ENCODE measurements at places on chromosomes 7 and 10.

GRCh38 chr7:98133621-98134303, 27.1 kb downstream of the LMTK2 start:
- no peak for DNase-seq

GRCh38 chr7:26437003-26437532, 145.4 kb downstream of the SNX10 start:
- no peak for DNase-seq

DNA sequence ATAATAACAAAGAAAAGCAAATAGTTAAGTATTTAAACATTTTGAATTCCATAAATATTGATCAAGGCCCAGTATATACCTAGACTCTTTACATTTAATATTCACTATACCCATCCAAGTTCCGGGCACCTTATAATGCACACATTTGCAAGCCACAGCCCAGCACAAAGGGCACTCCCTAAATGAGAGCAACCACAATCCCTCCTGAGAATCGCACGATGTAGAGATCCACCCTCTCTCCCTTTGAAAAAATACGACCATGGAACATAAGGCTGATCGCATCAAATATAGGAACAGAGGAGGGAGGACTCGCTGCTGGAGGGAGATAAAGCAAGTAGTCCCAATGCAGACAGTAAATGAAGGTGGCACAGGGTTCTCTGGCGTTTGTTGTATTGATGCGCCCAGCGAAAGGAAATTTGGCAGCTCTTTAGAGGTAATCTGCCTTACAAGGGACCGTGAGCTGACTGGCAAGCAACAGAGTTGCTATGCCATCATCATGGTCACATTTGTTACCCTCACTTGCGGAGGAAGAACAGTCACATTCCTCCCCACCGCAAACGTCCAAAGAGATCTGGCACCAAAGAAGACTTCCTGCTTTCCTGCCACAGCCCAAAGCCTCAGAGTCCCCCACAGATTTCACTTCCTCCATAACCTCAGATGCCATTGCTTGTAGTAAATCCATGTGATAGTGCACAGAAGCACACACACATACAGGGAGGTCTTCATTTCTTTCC, 16.1 kb upstream of the TAS2R40 start:
- no peak for DNase-seq

DNA sequence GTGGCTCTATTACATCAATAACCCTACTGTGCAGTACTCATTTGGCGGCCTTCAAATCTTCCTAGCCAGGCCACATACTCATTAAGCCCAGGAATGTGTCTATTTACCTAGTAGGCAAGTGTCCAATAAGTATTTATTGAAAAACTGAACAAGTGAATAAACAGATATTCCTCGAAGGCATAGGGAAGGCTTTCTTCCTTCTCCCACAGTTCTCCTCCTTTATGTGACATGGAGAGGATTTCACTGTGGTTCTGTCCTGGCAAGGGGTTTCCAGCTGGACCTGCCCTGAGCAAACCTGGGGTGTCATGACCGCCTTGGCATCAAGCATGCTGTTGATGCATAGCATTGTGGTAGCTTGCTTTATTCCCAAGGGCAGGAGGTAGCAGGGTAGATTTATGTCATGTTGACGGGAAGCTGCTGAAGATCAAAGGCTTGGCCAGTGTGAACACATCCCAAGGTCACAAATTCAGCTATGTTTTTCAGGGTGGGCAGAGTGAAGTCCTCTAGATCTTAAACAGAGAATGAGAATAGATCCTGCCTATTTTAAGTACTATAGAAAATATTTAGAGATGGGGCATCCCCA, 195.1 kb downstream of the INHBA start:
- no peak for DNase-seq

GRCh38 chr10:34655286-34656170, 159.6 kb downstream of the PARD3 start:
- DNase-seq = peak; percentile 51

- DNase-seq = no peak
These were observed 356.9 kb downstream of the ARL4A start for GRCh38 chr7:13044309-13044708.

- DNase-seq = no peak
These were observed 9.3 kb upstream of the GALNTL5 start for GRCh38 chr7:151946932-151947331.

GRCh38 chr7:69395061-69395714, 203.1 kb upstream of the AUTS2 start:
- no peak for DNase-seq

DNA sequence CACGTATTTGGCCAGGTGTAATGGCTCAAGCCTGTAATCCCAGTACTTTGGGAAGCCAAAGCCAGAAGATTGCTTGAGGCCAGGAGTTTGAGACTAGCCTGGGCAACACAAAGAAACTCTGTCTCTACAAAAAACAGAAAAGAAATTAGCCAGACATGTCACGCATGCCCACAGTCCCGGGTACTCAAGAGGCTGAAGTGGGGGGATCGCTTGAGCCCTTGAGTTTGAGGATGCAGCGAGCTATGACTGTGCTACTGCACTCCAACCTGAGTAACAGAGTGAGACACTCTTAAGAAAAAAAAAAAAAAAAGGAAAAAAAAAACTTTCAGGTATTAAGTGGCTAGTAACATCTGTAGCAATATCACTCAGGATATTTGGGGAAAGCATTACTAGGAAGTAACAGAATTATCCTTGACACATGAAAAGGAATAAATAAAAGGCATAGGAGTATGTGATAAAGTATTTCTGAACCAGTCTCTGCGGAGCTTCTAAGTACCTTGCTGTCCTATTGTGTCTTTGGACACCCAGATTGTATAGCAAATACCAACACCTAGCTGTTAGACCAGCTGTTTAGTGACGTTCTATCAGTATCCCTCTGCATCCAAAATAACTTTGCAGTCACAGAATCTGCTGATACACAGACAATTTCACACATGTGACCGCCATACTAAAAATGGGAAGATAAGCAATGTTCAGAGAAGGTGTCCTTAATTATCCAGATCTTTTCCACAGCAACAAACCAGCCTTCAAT, 74.4 kb downstream of the CYTH3 start:
- peak; percentile 31 for DNase-seq

DNA sequence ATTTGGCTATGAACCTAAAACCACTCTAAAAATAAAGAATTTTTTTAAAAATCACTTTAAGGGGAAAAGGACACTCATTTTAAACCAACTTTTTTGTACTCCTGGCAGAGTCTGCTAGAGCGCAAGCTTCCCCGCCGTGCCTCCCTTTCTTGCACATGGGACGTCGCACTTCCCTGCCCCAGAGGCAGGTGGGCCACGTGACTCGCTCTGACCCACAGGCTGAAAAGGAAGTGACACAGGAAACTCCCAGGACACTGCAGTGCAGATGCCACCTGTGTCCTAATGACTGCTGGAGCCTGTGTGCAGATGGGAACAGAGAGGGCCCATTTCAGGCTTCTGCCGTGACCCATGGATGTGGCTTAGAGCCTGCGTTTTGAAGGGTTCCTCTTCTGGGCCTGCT, 142.1 kb upstream of the LANCL2 start:
- no peak for DNase-seq

DNA sequence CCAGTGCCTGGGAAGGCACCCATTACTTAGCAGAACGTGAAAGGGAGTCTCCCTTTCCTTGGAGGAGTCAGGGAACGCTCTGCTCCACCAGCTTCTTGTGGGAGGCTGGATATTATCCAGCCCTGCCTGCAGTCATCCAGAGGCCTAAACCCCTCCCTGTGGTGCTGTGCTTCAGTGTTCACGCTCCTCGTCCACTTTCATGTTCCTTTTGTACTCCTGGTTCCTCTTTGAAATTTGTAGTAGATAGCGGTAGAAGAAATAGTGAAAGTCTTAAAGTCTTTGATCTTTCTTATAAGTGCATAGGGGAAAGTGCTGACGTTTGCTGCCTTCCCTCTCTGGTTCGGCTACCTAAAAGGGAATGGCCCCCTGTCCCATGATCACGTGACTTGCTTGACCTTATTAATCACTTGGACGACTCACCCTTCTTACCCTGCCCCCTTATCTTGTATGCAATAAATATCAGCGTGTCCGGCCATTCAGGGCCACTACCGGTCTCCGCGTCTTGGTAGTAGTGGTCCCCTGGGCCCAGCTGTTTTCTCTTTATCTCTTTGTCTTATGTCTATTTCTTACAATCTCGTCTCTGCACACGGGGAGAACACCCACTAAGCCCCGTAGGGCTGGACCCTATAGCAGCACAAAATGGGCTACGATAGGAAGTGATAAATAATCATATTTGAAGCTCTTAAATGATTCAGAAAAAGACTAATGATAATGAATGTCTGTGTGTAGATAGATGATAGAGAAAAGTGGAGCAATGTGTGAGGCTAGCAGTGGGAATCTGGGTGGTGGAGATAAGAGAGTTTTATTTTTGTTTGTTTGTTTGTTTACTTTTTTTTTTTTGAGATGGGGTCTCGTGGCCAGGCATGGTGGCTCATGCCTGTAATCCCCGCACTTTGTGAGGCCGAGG, 5.8 kb upstream of the ESYT2 start:
- DNase-seq = no peak

GRCh38 chr10:128675405-128675804, 549.2 kb upstream of the MKI67 start:
- no peak for DNase-seq

DNA sequence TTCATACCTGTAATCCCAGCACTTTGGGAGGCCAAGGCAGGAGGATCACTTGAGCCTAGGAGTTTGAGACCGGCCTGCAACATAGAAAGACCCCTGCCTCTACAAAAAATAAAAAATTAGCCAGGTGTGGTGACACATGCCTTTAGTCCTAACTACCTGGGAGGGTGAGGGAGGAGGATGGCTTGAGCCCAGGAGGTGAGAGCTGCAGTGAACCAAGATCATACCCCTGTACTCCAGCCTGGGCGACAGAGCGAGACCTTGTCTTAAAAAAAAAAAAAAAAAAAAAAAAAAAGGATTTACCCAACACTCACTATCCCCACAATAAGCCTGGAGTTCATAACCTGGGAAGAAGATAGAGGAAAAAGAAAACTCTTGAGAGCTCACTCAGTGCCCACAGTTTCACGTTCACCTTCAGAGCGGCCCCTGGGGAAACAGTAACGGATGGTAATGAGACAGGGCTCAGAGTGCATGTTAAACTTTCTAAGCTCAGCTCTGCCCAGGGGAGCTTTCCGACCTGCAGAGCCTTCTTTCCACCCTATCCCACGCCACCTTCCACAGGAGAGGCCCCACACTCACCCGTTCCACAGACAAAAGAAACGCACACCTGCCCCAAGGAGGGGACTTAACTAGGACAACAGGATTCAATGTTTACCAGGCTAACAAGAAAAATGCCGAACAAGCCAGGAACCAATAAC, 259.8 kb upstream of the KLF14 start:
- DNase-seq = no peak

- DNase-seq = no peak
These were observed 64.8 kb downstream of the LANCL2 start for GRCh38 chr7:55429835-55430499.

DNA sequence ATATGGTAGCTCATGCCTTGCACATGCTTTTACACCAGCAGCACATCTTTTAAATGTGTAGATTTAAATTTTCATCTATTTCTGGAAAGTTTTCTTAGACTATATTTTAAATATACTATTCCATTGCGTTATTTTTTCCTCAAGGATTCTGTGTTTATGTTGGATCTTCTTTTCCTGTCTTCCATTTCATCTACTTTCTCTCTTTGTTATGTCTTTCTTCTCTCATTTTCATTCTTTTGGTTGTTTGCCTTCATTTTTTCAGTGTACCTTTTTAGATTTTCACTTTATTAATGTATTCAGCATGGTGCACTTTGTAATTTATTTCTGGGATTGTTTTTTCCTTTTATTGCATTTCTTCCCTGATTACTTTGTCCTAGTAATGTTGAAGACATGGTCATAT, 329.8 kb downstream of the ADK start:
- no peak for DNase-seq
